ENCODE measurements at places on chromosomes 16 and 17.

- DNase-seq, result no peak
These were observed 162.2 kb upstream of the TOM1L1 start for GRCh38 chr17:54738496-54738895.

DNA sequence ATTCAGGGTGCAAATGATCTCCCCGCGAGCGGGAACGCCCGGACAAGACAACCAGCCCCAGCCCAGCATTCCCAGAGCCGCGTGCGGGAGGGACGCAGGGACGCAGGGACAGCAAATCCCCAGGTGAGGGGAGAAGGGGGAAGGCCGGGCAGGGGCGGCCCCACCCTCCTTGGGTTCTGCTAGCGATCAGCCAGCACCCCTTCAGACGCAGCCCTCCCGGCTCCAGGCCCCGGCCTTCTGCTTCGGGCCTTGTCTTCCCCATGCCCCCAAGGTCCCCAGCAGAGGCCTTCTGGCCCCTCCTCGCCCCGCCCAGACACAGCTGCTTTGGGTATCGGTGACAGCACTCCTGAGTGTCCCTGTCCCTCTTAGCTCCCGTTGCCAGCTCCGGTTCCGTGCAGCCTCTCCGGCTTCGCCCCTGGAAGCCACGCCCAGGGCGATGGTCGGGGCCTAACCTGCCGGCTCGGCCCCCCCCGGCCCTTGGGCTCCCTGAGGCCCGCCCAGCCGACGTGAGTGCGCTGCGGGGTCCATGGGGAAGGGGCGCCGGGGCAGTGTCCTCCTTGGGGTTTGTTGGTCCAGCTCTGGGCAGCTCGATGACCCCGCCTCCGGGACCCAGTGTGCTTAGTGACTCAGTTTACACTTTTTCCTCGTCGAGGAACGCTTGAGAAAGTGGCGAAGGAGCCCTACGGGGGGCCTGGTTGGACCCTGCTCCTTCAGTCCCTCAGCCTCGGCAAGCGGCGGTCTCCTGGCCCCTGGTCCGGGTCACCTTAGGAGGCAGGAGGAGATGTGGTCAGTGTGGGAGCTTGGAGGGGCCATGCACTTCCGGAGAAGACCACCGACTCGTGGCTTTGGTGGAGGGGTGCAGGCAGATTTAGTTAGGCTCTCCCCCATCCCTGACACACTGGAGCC is 50.5 kb upstream of the AMZ2 start:
- no peak for DNase-seq

GRCh38 chr17:22411185-22411784 is 719.0 kb downstream of the KCNJ18 start:
- DNase-seq, result no peak

DNA sequence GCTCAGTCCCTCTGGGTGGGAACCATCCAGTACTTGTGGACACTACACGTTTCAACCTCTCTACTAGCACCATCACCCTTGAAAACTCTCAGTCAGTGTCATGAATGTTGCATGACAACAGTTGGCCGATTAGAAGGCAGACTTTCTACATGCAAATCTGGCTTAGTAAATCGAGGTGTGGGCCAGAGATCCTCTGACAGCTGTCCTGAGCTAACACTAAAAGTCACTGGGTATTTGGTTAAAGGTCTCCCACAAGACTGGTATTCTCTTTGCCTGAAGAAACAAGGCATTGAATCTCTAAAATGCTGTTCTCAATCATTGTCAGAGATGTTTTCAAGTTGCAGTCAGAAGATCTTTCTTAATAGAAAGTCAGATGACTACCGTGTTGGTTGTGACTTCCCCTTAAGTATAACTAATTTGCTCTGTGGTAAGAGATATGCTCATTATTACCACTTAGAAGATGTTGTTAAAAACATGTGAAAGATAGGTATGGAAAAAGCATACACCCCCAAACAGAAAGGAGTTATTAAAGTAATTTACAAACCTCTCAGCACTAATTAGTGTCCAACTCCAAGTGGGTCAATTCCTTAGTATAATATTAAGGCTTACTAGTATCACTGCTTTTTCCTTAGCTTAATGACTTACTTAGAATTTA is 62.3 kb downstream of the WNT3 start:
- DNase-seq, result no peak

DNA sequence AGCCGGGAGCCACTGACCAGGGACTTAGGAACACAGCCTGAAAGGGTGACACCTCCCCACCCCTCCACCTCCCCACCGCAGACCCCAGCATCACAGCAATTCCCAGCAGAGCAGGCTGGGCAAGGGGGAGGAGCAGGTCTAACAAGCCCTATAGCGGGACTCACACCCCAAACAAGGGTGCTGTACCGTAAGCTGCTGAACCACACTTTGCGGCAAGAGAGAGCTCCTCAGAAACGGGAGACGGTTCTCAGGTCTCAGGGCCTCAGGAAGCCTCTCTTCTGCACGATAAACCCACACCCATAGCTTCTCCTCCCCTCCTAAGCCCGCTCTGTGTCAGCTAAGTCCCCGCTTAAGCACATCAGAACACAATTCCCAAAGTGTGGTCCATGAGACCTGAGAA is 11.7 kb upstream of the COTL1 start:
- no peak for DNase-seq

- DNase-seq, result peak; percentile 55
These were observed 4.6 kb downstream of the RASD1 start for GRCh38 chr17:17491546-17491988.

- DNase-seq, result no peak
These were observed 8.1 kb upstream of the ITGAE start for GRCh38 chr17:3809135-3809534.

- DNase-seq, result peak; percentile 37
These were observed 74.4 kb upstream of the ARL4D start for GRCh38 chr17:43324205-43324893.

GRCh38 chr16:59058250-59058649 is 324.1 kb upstream of the GOT2 start:
- no peak for DNase-seq

GRCh38 chr16:70561623-70562022 is 38.0 kb downstream of the SF3B3 start:
- DNase-seq, result no peak

- DNase-seq, result no peak
These were observed 77.6 kb upstream of the GSE1 start for GRCh38 chr16:85535352-85536072.

DNA sequence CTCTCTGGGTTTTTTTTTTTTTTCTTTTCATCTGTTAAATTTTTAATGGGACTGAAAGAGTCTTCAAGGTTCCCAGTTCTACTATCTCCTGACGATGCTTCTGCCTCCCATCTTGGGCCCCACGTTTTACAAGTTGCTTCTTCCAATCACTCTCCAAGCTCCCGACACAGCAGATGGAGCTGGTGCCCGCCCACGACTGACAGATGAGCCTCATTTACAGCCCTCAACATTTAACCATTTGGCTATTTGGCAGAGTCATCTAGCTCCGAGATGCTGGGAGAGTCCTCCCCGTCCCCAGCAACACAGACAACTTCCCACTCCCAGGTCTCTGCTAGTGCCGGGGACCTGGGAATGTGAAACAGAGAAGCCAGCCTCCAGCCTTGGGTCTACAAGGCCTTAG is 276.9 kb downstream of the SHISA9 start:
- no peak for DNase-seq

Data from tibial artery (tissue), 4 donors.